NK-92 treated with Interleukin-12 subunit alpha and Interleukin-12 subunit beta, amount 100 ng/mL, for 24 hours (cell line): ENCODE measurements at places on chromosomes 16 and 17.
A peak's percentile ranks its signal among the peaks of the same experiment; 100 is the strongest.

GRCh38 chr17:74922694-74923537 lies at the start of gene USH1G:
Gene USH1G, minus strand, starts transcription at chr17:74923255. Its CDS starts 182 bp downstream, at chr17:74923073.
- no peak for DNase-seq

- no peak for DNase-seq
These were observed 521.7 kb upstream of the EEF2KMT start for GRCh38 chr16:5619304-5619703.

DNA sequence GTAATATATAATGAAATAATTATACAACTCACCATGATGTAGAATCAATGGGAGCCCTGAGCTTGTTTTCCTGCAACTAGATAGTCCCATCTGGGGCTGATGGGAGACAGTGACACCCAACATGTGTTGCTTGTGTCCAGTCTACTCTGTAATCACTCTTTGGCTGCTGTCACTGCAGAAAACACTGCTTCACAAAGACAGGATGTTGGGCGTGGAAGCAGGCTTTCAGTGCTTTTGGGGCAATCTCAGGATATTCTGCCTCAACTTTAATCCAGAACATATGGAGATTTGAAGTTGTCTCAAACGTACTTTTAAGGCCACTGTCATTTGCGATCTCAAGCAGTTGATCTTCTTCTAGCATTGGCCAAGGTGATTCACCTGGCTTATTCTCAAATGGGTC lies 94.9 kb downstream of the CYTH1 start:
- DNase-seq: no peak

DNA sequence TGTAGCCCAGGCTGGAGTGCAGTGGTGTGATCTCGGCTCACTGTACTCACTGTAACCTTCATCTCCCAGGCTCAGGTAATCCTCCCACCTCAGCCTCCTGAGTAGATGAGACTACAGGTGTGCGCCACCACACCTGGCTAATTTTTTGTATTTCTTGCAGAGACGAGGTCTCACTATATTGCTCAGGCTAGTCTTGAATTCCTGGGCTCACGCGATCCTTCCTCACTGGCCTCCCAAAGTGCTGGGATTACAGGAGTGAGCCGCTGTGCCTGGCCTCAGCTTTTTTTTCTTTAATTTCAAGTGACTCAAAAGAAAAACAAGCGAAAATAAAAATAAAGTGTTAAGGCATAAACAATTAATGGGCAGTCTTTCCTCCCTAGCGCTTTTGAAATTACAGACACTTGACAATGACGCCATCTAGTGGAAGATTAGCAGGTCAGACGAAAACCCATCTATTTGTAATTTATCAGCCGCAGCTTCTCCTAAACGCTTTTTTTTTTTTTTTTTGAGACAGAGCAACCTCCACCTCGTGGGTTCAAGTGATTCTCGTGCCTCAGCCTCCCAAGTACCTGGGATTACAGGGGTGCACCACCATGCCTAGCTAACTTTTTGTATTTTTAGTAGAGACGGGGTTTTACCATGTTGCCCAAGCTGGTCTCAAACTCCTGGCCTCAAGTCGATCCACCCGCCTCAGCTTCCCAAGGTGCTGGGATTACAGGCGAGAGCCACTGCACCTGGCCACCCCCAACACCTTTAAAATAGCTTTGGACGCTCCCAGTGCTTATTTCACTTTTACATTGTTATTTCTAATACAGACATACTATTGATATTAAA lies 28.1 kb upstream of the PECAM1 start:
- no peak for DNase-seq

DNA sequence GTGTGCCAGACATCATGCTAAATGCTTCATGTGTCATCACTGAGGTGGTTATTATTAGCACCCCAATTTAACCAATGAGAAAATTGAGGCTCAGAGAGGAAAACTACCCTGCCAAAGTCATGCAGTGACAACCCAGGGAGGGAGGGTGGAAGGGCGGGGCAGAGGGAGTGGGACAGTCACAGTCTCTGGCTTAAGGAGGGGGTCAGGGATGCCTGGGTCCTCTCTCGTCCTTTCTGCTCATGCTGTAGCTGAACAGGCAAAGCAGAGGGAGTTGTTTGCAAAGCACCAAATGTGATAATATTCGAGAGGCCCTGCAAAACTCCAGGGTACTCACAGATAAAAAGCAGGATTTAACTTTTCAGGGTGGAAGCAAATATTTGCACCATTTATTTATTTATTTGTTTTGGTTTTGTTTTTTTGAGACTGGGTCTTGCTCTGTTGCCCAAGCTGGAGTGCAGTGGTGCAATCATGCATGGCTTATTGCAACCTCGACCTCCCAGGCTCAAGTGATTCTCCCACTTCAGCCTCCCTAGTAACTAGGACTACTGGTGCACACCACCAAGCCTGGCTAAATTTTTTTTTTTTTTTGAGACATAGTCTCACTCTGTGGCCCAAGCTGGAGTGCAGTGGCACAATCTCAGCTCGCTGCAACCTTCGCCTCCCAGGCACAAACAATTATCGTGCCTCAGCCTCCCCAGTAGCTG lies 47.9 kb upstream of the NKD1 start:
- DNase-seq: no peak

GRCh38 chr17:6666077-6666521 lies 14.5 kb downstream of the C17orf100 start:
- DNase-seq: peak; percentile 6

- DNase-seq: no peak
These were observed 32.7 kb downstream of the ZZEF1 start for GRCh38 chr17:4110152-4110551.

- no peak for DNase-seq
These were observed 148.9 kb downstream of the SPACA3 start for GRCh38 chr17:33140413-33141099.

DNA sequence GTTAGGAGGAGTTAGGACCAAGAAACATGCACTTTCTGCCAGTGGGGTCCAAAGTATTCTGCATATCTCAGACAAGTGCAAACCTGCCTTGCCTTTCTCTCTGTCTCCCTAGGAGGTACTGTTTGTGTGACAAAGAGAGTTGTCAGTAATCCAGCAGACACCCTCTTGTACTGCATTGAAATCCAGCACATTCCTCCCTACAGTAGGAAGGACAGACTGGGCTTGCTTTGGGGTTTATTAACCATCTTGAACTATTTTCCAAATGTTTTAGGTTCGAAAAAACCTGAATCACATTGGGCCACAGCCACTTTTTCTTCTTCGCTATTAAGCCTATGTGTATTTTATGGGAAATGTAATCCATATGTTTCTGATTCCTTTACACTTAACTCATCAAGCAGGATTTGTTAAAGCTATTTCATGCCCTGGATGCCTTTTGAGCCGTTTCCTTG lies 204.2 kb upstream of the KCNJ16 start:
- DNase-seq: no peak

- no peak for DNase-seq
These were observed 18.8 kb downstream of the TAT start for GRCh38 chr16:71557954-71558582.

GRCh38 chr17:27290916-27291598 lies 2.9 kb upstream of the WSB1 start:
- DNase-seq: no peak

- no peak for DNase-seq
These were observed 3.1 kb upstream of the ADORA2B start for GRCh38 chr17:15941781-15942180.

DNA sequence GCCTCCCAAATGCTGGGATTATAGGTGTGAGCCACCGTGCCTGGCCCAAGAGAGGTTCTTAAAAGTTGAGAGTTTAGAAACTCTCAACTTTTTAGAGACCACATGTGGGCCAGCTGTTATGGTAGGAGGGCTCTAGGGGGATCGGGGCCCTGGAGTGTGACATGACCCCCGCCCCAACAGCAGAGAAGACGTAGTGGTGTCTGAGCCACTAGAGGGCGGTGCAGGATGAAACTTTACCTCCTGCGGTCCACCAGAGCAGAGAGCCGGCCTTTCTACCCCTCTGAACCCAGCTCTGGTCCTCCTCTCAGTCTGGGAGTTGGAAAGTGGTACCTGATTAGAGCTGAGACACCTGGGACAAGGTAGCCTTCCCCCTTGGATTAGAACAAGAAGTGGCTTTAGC lies 7.4 kb downstream of the CDK5RAP3 start:
- no peak for DNase-seq
